ENCODE measurements at places on chromosomes 5 and 9.

DNA sequence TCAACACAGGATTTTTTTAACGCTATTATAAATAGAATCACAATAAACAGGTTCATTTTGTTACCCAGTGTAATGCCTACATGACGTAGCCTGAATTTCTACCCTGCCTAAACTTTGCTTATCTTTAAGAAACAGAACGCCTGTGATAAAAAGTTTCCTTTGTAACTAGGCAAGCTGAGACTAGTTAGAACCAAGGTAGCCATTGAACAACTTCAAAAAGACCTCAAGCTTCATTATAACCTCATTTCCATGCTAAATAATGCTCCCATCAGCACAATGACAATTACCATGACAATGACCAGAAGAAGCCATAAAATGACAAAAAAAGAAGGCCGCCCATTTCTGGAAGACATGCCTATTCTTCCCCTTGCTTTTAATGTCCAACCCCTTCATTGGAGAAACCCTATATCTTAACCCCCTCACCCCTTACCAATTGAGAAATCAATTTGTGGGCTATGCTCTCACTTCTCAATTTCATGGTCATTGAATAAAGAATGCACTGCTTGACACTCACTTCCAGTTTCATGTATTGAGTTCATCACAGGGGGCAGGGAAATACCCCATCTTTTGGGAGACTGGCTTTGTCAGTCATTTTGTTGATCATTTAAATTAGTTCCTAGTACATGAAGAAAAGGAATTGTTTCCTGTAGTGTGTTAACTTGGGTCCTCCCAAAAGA, 276.8 kb downstream of the MCTP1 start:
- no peak for DNase-seq

GRCh38 chr9:24464319-24464951, 81.3 kb downstream of the IZUMO3 start:
- DNase-seq, result no peak

GRCh38 chr5:130868186-130868840, 296.7 kb downstream of the HINT1 start:
- no peak for DNase-seq

DNA sequence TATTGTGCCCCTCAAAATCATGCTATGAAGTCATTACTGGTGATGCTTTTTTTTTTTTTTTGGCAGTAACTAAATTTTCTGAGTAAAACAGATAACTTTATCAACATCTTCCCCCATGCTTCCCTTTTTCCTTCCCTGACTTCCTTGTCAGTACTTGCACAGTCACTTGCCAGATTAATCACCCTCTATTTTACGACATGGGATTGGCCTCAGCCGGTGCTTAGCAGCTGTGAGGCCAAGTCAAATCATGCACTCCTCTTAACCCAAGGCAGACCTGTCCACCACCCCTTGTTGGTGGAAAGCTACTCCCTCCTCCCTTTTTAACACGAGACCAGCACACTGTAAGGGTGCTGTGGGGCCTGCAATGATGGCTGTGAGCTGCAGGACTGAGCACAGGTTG, 118.0 kb upstream of the OTULINL start:
- DNase-seq, result no peak

GRCh38 chr5:122352331-122352730, 40.3 kb downstream of the SNCAIP start:
- DNase-seq, result no peak

DNA sequence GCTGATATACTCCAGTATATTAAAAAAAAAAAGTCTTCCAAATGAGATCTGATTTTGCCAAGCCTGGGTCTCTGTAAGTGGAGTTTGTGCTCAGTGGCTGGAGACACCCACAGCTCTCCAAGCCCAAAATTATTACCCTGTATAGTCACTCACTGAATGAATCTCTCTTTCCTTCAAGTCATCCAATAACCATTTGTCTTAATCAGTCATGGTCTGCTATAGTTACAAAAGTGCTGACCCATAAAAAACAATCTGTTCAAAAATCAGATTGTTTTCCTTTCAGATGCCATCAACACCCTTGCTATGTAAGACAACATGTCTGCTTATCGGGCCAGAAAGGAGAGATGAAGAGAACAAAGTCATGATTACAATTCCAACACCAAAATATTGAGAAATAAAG, 159.4 kb upstream of the FST start:
- DNase-seq, result no peak

DNA sequence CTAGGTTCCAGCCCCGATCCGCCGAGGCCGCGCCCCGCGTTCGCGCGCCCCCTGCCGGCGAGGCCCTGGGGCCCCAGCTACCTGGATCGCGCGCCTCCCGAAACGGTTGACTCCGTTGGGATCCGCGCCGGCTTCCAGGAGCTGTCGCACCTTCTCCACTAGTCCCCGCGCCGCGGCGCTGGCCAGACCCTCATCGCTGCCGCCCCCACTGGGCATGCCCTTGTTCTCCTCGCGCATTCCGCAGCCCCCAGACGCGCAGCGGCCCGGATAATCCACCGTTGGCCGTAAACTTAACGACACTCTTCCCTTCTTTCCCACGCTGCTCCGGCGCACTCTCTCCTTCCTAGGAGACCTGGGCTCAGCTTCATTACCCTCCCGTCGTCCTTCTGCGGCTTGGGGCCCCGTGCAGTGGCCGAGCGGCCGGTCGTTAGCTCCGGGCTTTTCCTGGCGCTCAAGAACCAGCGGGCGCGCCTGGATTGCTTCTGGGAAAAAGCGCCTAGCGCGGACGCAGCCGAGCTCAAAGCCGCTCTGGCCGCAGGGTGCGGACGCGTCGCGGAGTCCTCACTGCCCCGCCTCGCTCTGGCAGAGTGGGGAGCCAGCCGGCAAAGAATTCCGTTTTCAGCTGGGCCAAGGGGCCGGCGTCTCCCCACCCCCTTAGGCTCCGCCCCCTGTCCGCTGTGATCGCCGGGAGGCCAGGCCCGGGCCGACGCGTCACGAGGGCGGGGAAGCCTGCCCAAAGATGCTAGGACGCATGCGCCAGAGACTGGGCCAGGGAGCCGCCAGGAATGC, at the start of gene CDKN2B:
Gene CDKN2B, minus strand, starts transcription at position 589 of the 789 bp plus-strand sequence. Its CDS starts 352 bp downstream, at position 237.
- DNase-seq, result peak; percentile 97

DNA sequence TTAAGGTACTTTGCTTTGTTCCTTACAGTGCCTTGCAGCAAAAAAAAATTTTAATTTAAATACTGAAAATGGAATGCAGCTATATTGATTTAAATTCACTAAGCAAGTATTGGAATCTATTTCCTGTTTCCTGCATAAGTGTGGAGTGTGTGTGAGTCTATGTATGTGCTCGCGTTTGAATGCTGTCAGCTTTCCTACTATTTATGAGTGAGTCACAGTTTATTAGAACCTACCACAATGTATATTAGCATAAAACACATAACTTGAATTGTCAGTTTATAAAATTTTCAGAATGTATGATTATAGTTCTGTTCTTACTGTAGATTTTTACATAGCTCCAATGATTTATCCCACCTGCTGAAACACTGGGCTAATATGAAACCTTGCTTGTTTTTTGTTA, 302.1 kb downstream of the NR2F1-AS1 start:
- DNase-seq, result no peak

DNA sequence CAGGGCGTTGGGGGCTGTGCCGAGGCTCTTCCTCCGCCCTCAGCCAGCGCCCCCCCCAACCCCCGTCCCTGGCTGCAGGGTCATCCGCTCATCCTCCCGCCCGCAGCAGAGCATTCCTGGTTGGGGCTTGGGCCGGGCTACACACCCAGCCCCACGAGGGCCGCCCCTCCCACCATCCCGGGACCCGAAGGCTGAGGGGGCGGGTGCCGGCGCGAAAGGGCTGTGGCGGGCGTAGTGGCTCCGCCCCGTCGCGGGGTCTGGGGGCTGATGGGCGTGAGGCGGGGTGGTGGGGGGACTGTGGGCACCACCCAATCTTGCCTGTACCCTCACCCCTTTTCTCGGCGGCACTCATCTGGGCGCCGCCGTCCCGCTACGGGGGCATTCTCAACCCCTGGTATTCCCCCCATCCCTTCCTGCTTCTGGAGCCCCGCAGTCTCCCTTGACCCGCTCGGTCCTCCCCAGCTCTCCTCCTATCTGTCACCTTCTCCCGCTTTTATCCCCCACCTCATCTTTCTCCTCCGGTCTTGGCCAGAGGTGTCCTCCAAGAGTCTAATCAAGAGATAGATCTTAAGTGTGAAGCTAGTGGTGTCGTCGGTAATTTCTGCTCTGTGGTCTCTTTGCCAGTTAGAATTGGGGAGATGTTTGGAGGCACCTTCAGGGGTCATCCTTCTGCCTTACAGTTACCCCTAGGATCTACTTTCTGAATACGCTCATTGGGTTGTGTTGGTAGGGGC, 1.6 kb downstream of the FER start:
- no peak for DNase-seq

- DNase-seq, result no peak
Observed at GRCh38 chr5:153157156-153157555, 333.3 kb upstream of the GRIA1 start.

DNA sequence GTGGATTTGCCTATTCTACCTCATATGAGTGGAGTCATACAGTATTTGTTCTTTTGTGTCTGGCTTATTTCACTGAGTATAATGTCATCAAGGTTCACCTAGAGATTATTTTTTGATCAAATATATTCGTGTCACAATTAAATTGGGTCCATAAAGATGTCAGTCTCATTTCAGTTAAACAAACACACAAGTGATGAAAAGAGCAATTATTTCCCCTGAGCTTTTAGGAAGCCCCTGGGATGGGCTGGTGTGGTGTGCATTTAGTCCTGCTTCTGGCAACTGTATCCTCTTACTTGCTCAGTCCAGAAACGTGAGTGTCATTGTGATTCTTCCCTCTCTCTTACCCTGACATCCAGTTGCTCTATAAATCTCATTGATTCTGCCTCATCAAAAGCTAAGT, 52.8 kb upstream of the CARTPT start:
- no peak for DNase-seq

GRCh38 chr5:41793141-41793770, 77.0 kb downstream of the OXCT1 start:
- DNase-seq, result peak; percentile 67

- no peak for DNase-seq
Observed at GRCh38 chr5:110840347-110840960, 101.6 kb downstream of the SLC25A46 start.

GRCh38 chr5:67246108-67246507, 49.5 kb upstream of the CD180 start:
- peak; percentile 51 for DNase-seq

- DNase-seq, result no peak
Observed at GRCh38 chr9:2191609-2191972, 176.4 kb downstream of the SMARCA2 start.

- no peak for DNase-seq
Observed at GRCh38 chr9:92706218-92706940, 36.4 kb upstream of the IPPK start.

DNA sequence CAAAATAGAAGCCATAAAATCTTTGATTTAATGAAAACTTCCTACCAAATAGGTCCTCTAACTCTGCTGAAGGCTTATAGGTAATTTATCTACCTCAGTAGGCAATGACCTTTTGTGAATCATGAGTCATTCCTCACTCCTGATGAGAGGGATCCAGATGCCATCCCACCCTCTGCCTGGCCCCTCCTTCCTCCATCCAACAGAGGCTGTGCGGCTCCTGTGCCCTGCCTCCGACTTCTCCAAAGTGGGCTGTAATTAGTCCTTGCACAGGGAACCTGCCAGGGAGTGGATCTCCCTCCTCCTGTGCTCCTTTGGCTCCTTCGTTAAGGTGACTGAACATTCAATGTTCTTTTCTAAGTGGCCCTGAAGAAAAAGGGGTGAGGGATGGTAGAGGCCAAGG, 213.9 kb upstream of the TBCA start:
- no peak for DNase-seq

- DNase-seq, result peak; percentile 78
Observed at GRCh38 chr5:34656001-34656699, at the start of gene RAI14. Gene RAI14 (plus strand): TSS chr5:34656328. CDS start chr5:34686920, 30,592 bp downstream.

DNA sequence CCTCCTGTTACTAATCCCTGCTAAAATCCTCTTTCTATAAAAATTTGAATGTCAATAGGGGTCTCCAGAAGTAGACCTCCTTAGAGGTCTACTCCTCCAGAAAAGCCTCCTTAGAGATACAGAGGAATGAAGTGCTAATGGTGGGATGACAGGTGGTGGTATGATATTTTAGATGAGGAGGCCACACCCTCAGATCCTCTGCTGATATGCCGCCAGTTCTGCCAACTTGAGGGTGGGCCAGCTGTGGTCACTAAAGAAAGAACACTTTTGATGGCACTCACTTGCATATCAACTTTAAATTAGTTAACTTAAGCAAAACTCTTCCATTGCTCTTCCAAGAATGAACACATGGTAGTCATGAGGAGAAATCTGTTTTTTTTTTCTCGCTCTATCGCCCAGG, 16.9 kb upstream of the UBAP2 start:
- DNase-seq, result no peak
